ENCODE measurements at places on chromosomes 2 and 18.

DNA sequence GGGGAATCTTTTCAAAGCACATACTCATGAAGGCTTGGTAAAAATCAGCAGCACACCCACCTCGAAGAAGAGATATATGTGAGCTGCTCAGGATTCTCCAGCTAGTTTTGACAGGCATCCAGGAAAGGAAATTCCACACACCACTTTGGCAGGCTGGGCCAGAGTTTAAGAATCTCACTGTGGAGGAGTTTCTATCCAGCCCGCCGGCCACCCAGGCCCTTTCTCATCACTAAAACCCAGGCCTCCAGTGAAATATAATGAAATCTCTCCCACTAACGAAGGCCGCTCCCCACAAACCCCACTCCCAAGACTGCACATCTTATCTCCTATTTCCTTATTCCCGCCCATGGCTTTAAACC lies 202.0 kb downstream of the GLI2 start:
- DNase-seq: no peak

DNA sequence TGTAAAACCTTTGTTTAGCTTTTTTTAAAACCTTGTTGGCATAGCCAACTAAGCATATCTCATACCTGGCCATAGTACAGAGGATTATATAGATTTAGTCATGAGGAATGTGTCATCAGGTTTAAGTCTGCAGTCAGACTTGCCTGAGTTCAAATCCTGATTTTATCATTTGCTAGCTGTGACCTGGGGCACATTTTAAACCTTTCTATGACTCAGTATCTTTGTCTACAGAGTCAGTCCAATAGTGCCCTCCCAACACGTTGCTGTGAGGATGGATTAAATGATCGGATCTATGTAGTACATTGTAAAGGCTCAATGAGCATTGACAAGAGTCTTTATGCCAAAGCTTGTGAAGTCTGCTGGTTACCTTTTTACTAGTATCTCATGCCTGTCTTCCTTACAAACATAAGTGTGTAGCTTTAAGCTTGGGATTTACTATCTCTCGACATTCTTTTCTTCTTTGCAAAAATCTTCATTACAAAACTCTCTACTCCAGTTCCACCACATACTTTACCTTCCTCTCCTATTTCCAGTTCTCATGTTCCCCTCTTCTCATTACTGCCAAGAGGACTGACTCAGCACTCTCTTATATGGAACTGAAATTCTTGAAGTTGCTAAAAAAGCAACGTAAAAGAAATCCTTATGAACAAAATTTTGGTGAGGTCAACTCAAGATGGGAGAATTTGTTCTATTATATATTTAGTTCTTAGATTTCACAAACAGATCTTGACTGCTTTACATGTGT lies 68.1 kb upstream of the RBMS1 start:
- no peak for DNase-seq

DNA sequence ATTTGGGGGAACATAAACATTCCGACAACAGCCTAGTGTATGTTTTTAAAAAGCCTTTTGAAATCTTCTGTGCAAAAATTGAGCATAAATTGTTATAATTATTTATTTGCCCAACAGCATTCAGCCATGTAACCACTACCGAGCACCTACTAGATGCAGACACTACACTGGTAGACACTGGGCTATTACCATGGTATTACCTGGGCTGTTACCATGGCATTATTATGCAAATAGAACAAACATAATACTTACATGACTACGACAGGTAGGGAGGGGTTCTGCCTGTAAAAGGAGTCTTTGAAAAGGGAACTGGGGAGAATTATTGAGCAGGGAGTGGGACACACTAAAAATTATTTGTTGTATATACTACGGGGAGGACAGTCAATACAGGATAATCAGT lies 116.4 kb downstream of the MREG start:
- no peak for DNase-seq

DNA sequence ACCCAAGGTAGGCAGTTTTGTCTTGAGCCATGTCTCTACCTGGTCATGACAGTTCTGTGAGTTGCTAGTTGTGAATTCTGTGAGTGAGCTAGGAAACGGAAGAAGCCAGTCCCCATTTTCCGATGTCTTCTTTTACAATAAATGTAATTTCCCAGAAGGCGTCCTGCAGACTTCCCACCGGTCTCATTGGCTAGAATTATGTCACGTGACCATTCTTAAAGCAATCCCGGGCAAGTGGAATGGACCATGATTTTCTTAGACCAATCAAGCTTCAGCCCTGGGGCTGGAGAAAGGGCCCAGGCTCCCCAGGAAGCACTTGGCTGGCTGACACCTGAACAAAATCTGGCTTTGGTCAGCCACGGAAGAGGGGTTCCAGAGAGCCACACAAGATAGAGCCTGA lies 10.6 kb downstream of the TMEM178A start:
- DNase-seq: no peak

GRCh38 chr2:186594001-186594722 lies 4.3 kb downstream of the ITGAV start:
- no peak for DNase-seq

GRCh38 chr2:127704641-127705390 lies 3.5 kb downstream of the SFT2D3 start:
- DNase-seq: no peak

- DNase-seq: no peak
Measured at GRCh38 chr2:21263622-21264021, 139.9 kb downstream of the TDRD15 start.

DNA sequence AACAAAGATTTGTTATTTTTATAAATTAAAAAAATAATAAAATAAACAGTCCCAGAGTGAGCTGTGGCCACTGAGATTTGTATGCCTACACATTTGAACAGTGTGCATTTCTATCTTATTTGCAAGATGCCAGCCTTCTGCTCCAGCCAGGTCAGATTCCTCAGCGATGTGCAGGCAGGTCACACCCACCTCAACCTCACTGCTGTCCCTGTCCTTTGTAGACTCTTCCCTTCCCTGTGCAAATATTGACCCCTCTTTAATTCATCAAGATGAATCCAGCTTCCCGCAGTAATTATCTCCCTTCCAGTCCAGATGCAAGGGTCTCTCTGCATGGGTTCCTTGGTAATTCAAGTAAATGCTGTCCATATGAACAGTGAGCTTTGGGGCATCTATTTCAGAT lies 256.2 kb downstream of the PIEZO2 start:
- DNase-seq: no peak

GRCh38 chr2:41865263-41865662 lies 182.6 kb upstream of the PKDCC start:
- no peak for DNase-seq

DNA sequence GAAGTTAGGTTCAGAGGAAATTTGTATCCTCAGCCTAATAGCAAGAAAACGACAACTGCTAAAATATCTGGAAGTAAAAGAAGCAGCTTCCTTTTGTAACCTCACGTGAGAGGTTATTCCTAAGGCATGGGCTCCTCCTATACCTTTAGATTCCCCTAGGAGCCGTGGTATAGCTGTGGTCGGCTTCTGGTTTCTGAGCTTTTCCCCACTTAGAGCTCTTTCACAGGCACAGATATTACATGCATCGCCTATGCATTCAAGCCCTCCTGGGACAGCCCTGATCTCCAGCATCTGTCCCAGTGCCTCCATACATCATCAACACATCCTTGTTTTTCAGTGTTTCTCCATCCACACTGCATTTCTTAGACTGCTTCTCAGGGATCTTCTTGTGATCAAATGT lies 289.0 kb downstream of the ALPK2 start:
- DNase-seq: no peak

DNA sequence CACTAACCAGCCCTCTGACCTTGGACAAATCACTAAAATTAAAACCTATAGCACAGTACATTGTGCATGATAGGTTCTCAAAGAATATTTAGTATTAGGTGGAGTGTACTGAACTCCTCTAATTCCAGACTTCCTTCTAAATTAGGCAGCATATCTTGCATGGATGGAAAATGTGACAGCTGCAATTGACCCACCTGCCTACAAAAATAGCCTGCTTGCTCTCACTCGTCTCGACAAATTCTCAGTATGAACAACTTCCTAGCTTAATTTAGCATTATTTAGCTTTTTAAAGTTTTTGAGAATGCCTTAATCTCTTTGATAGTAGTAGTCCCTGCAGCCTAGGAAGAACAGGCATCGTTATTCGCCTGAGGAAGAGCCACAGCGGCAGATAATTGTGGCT lies 482.0 kb downstream of the PIK3C3 start:
- no peak for DNase-seq

GRCh38 chr2:106563195-106563594 lies 76.0 kb downstream of the CD8B2 start:
- DNase-seq: no peak

GRCh38 chr2:81876624-81877023 lies 1572.1 kb upstream of the LRRTM1 start:
- no peak for DNase-seq

DNA sequence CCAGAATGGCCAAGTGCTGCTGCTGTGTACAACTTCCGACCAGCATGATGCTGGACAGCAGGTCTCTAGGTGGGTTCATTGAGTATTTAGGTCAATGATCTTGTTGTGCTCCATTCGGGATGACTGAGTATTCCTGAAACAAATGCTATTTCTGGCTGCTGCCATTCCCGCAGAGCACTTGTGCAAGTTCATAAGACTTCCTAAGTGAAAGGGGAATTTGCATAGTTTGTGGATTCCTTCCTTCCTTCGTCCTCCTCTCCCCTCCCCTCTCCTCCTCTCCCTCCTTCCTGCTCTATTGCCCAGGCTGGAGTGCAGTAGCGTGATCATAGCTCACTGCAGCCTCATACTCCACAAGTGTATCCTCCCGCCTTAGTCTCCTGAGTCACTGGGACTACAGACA lies 40.4 kb downstream of the LDLRAD4 start:
- no peak for DNase-seq

All from activated T-cell treated with anti-CD3 and anti-CD28 coated beads for 48 hours (primary cell).